ENCODE measurements at places on chromosomes 3 and 15.

DNA sequence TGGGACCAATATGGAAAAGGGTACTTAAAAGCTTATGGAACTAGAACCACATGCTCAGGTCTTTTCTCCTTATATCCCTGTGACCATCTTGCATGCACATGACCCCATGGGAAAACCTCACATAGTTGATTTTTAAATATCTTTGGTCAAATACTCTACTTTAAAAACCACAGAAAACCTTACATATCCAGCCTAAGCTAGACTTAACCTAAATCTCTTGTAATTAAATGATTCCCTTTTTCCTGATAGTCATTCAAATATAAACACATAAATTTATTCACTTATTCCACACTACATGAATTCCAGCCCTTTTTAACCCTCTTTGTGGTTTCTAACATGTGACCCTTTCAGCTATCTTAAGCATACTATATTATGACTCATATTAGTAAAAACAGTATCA lies 46.8 kb downstream of the DNAJC13 start:
- no peak for DNase-seq

DNA sequence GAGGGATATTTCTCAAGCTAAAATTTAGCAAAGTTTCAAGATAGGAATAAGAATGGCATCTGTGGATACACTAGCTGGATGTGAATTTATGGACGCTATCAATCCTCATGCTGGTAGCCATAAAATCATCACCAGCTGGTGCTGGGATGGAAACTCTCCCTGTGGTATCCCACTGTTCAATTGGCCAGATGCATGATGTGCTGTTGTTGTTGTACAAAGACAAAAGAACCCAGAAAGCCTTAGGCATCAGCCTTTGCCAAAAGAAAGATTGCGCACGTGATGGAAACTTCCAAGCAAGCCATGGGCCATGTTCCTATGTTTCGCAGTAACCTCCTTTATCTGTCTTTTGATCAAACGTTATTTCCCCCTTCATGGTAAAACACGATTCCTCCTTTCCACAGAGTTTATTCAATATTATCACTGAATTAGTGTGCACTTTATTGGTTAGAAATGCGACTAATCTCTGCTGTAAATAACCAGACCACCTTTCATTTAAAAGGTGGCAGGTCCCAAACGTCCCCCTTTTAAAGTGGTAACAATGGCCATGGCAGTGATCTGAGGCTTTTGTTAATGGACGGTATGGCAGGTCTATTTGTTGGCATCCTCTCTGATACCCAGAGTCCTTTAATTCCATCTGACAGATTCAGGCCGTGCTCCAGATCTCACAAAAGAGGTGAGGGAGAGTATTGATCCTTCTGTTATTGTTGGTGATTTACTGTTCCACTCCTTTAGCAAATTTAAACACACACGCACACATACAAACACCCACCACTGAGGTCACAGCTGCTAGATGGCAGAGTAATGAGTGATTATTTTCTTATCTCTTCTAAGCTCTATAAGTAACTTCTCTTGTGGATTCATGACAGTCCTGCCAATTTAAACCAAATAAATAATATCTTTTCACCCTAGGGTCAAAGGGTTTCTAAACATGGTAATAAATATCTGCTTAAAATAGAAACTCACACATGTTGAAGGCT lies 291.2 kb upstream of the KCNMB2 start:
- DNase-seq = no peak

GRCh38 chr3:67030785-67031740 lies 33.0 kb downstream of the KBTBD8 start:
- no peak for DNase-seq

DNA sequence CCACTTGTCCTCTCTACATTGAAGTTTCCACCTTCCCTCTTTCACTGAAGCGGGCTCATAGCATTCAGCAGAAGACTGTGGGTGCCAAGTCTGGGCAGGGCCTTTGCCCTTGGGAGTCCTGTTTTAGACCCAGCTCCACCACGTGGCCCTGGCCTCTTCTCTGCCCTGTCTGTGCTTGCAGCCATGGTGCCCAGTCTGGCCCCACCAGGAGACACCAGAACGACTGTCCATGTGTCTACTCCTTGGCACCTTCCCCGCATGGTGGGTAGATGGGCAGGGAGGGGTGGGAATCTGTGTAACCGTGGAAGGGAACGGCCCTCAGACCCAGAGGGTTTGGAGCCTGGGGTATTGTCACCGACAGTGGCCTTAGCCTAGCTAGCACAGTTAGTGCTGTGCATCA lies 17.9 kb upstream of the EMC3 start:
- no peak for DNase-seq

DNA sequence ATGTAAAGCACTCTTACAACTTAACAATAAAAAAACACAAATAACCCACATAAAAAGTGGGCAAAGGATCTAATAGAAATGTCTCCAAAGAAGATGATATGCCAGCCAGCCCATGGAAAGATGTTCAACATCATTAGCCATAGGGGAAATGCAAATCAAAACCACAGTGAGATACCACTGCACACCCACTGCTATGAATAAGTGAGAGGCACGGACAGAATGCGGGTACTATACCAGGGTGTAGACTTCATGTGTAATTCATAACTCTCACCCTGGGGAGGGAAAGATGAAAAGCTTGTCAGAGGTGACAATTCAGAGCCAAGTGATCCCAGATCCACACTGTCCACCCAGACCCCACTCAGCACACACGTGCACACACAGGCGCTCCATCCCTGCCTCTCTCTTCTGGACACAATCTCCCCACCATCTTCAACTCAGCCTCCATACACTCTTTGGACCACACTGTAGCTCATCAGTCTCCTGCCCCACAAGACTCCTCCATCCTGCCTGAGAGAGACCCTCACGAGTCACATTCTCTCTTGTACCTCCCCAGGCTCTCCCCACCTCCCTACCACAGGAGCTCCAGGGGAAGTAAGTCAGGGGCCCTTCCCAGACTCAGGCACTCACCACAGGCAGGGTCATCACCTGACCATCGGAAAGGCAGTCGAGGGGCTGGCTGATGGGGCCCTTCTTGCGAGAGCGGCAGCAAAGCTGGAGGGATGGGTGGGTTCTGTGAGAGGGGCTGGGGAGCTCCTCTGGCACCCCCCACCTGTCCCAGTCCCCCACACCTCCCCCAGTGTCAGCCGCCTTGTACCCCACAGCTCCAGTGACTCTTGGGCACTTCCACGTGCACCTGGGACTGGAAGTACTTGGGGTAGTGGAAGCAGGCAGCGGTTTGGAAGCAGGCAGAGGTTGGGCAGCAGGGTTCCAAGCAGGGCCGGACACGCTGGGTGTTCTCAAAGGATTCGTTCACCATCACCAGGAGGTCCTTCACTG lies 21.3 kb downstream of the PLA2G4E start:
- DNase-seq = no peak

DNA sequence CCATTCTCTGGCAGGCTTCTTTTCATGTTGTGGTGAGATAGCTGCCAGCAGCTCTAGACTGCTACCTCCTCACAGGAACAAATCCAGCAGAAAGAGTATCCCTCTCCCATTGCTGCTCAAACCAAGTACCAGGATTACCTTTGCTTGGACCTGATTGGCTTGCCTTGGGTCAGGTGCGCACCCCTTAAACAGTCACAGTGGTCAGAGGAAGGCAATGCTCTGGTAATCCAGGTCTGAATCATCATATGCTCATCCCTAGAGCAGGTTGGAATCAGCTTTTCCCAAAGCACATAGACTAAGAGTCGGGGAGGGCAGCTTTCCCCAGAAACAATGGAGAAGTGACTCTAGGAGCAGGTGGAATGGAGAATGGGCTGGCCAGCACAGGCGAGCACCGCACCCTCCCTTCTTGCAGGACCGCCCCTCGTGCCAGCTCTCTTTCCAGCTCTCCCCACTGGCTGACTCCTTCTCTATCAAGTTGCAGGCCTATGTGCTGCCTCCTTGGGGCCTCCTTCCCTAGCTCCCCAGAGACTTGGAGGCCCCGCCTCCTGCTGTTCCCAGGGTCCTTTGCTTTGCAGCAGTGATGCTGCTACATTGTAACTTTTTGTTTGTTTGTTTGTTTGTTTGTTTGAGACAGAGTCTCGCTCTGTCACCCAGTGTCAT lies 29.9 kb upstream of the ADPGK start:
- no peak for DNase-seq

GRCh38 chr3:147049821-147050220 lies 356.5 kb downstream of the ZIC4 start:
- DNase-seq = no peak

DNA sequence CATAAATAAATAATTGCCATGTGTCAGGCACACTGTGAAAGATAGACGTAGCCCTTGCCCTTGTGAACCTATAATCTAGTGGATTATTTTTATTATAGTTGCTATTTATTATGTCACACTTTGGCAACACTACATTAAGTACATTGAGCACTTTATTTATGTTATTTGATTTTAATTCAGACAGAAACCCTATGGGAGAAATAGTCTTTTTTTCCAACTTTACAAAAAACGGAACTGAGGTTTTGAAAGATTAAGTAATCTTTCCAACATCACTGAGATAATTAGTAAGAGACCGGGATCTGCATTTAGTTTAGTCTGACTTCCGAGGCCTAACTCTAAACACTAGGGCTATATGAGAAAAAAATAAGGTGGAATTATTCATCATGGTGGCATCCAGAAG lies 2.8 kb upstream of the FILIP1L start:
- DNase-seq = no peak

DNA sequence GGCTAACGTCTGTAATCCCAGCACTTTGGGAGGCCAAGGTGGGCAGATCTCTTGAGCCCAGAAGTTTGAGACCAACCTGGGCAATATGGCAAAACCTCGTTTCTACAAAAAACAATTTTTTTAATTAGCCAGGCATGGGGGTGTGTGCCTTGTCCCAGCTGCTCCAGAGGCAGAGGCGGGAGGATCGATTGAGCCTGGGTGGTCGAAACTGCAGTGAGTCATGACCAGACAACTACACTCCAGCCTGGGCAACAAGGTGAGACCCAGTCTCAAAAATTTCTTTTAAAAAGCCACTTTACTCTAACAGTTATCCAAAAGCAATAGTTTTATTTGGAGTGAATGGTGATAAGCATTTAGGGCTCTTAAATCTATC lies 12.5 kb downstream of the TRIM59 start:
- DNase-seq = no peak

- peak; percentile 57 for DNase-seq
These were observed 136.4 kb downstream of the LIPC start for GRCh38 chr15:58568157-58568571.

- peak; percentile 43 for DNase-seq
These were observed 612 bp downstream of the C3orf38 start for GRCh38 chr3:88150371-88150770.

DNA sequence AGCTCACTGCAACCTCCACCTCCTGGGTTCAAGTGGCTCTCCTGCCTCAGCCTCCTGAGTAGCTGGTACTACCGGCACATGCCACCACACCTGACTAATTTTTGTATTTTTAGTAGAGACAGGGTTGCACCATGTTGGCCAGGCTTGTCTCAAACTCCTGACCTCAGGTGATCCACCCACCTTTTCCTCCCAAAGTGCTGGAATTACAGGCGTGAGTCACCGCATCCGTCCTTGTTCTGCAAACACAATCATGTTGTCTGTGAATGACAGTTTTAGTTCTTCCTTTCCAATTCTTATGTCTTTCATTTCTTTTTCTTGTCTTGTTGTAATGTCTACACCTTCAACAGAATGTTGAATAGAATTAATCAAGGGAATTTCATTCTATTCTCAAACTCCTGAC lies 16.3 kb upstream of the SMCO1 start:
- DNase-seq = no peak

DNA sequence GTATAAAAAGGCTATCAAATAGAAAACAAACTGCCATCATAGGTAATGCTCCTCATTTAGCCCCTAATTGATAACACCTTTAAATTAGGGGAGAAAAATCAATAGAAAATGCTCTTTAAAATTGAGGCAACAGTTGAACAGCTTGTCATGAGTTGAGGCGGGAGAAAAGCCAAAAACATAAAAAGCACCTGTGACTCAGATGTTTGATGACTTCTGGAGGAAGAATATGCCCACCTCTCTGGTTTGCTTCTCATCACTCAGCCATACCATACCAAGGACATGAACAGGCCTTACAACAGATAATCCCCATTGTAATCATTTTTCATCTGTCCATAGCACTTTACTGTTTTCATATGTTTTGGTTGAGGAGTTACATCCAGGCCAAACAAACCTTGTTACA lies 246.0 kb downstream of the MYRIP start:
- no peak for DNase-seq

GRCh38 chr3:146166415-146166821 lies 5.4 kb upstream of the PLOD2 start:
- DNase-seq = no peak

DNA sequence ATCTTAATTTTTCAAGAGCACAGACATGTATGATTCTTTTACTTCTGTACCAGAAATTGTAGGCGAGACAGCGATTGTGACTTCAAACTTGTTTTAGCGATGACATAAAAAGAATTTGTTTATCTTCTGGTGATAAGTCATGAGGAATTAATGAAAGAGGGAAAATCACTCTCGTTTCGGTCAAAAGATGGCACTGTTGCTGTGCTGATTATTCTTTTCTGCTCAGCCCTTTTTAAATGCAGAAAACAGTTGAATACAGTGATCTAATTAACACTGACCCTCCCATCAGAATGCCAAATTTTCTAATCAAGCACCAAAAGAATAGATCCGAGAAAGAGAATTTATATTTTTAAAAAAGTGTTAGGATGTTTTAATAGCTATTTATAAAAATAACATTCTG lies 52.6 kb downstream of the NSUN3 start:
- peak; percentile 38 for DNase-seq

DNA sequence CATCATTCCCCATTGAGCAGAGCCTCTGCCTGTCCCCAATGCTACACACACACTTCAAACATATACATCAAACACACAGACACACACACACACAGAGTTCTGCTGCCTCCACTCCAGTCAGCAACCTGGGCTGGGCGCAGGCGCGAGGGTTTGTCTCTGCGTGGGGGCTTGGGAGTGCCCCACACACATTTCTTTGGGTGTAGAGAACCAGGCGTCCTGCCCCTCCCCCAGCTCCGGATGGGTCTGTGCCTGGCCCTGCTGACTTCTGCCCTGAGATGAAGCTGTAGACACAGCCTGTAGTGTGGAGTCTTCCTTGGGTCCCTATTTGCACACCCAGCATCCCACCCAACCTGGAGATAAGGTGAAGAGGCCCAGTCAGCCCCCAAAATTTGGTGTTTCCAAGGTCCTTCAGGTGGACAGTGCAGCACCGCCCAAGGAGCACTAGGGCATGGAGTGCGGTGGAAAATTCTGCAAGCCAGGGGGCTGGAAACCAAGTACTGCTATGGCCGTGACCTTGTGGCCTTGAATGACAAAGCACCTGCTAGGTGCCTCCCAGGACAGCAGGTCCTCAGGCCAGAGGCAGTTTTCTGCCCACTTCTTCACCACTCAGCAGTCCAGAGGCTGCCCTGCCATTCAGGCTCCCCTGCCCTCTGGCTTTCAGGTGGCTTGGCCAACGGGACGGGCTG lies 26.8 kb downstream of the FBXW12 start:
- no peak for DNase-seq

Measured in NCI-H1105 treated with DMSO at 0.1 percent for 48 hours (cell line).